SJSA1 (cell line): ENCODE measurements at places on chromosomes 6 and 20.
A peak's percentile ranks its signal among the peaks of the same experiment; 100 is the strongest.

DNA sequence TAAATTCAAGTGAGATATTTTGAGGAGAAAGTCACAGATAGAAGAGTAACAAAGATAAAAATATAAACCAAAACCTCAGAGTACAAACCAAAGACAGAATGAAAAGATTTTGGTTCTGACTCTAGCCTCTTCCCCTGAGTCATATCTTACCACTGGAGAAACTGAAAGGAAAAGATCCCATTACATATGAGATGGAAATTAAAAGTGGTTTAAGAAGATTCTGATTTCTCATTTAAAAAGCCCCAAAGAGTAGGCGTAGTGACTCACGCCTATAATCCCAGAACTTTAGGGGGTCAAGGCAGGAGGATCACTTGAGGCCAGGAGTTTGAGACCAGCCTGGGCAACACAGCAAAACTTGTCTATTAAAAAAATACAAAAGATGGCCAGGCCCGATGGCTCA, 30.6 kb downstream of the SPINT4 start:
- DNase-seq = no peak

DNA sequence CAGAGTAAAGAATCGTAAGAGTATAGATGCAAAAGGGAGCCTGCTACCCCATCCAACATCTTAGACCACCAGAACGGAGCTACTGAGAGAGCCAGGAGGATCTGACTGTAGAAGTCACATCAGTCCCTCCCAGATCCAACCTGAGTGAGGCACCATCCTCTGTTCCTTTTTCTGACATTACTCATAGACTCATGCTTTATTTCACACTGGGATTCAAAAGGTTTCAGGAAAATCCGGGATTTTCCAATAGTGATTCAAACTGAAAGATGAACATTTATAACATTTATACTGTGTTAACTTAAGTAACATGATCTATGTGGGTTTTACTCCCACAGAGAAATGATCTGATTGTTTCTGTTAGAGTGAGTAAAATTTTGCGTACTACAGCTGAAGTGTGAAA, 868.6 kb upstream of the GJE1 start:
- no peak for DNase-seq

- DNase-seq = no peak
Measured at GRCh38 chr20:62292108-62292507, 10.7 kb upstream of the ADRM1 start.

DNA sequence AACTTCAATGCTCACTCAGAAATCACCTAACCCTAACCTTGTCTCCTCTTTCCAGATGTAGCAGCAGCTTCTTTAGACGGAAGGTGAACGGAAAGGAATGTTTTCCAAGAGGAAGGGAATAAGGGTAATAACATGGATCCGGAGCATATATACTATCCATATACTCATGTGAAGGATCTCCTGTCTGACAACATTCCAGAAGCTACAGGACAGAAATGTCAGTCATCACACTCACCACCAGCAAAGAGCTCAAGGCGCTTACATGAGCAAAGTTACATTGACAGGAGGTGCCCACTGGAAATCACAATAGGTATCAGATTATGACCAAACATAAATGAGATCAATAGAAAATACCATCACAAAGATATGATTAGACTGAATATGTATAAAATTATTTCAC, 122.1 kb upstream of the CCDC28A start:
- DNase-seq = no peak

GRCh38 chr20:12577213-12577612, 431.6 kb upstream of the SPTLC3 start:
- DNase-seq = no peak

DNA sequence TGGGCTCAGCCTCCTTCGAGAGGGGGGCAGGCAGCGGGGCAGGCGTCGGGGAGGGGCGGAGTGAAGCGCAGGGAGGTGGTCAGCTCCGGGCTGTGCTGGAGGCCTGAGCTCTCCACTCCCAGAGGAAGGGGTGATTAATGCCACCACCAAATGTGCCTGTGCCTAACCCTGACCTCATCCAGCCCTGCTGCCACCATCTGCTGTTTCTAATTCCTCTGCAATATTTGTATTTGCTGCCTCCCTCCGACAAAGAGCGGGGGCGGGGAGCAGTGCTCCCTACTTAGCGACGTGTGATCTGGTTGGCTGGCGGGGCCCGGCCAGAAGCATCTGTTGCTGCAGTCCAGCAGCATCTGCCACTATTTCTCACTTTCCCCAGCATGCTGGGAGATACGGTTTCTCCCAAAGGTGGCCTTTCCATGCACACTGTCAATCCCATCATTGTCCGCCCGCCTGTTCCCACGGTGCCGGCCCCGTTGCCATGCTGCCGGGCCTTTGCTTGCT, 47.0 kb downstream of the DLL1 start:
- DNase-seq = no peak

- peak; percentile 36 for DNase-seq
Measured at GRCh38 chr6:43970068-43970912, 157.0 kb downstream of the MRPL14 start.

DNA sequence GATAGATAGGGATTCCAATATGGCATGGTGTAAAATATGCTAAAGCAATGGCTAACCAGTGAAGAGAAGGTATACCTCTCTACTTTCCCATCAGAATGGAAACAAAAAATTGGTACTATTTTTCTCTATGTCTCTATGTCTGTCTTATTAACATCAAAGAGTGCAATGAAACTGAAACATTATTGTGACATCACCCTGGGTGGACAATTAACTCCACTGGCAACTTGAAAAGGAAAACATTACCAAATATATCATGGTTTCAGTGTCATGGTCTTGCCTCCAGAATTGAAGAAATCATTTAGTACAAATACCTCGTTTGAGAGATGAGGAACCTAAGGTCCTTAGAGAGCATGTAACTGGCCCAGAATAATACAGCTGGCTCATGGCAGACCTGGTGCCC, 1132.5 kb upstream of the MAP3K7 start:
- DNase-seq = no peak

- DNase-seq = no peak
Measured at GRCh38 chr20:51577432-51578144, 35.1 kb upstream of the NFATC2 start.

DNA sequence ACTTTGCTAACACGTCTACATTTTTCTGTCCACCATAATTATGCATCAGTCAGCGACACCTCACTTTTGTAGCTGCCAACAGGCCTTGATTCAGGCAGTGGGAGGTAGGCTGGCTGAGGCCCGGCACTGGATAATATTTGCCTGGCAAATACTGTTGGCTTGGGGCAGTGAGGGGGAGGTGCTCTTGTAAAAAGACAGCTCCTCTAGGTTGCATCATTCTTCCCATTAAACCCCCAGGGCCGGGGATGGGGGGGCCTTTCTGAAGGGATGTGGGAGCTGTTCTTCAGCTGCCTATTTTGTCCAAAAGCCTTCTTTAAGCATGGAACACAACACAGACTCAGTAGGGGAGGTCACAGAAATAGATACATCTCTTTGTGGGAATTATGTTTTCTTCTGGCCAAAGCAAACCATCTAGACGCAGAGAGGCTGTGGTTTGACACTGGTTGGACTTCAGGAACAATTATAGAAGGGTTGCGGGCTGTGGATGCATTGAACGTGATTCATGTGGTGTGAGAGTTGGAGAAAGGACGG, 338.3 kb upstream of the NT5E start:
- no peak for DNase-seq

DNA sequence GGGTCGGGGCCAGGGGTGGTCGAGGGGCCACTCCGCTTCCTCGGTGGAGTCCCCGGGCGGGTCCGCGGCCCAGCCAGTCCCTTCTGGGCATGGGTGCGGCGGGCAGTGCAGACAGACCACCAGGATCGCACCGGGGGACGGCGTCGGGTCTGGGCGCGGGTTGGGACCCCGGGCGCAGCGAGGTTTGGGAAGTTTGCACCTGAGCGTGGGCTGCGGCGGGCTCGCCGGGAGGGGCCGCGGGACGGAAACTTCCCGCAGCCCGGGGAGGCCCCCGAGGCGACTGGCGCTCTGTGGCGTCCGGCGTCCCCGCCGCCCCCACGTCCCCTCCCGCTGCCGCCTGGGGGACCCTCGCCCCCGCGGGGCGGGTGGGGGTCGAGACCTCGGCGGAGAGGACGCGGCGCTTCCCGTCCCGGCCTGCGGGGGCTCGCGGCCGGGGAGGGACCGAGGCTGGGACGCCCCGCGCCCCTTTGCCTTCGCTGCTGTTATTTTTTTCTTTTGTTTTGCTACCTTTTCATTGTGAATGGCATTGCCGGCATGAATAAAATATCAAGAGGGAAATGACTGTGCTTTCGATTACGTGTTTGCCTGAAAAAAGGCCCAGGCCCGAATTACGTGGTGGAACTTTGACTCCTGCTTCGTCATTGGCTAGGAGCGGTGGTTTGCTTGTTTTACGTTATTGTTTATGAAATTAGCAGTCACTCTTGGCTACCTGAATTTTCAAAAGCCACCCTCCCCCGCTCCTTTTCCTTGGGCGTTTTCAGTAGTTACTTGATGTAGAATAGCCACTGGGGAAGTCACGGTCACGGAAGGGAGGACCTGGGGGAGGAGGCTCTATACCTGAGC, 703 bp downstream of the SNX9 start:
- no peak for DNase-seq

DNA sequence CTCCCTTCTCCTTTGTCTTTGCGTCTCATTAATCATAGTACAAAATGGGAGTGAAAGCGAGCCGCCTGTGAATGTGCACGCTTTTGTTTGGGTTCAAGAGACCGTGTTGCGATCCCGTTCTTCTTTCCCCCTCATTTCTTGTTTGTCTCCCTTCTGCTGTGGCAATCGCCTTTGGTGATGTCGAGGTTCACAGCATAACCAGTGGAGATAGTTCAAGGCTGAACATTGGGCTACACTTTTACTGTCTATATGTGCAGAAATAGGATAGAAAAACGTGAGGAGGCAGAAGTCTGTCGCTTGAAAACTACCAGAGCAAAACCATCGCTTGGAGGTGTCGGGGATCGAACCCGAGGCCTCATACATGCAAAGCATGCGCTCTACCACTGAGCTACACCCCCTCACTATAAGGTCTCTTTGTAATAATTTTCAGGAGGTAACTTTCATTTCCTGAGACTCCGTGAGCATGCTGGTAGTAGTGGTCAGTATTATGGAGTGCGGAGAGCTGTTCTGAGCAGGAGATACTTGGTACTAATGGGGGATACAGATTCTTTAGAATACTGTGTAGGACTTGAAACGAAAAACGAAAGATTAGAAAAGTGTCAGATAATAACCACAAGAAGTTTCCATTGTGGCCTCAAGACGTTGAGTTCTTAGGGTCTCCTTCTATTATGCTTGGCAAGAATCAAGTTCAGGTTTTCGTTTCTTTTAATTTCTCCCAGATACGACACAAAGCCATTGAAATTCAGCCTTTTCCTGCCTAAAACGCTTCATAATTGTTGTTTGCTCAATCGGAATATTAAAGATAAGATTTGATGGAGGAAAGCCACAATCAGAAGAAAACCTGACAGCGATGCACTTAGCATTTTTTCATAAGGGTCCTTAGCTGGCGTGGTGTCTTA, 106.6 kb downstream of the TRIM27 start:
- DNase-seq = peak; percentile 57

- no peak for DNase-seq
Measured at GRCh38 chr6:5814901-5815300, 191.8 kb downstream of the NRN1 start.

GRCh38 chr6:9437836-9438235, 977.0 kb downstream of the TFAP2A start:
- DNase-seq = no peak
